ENCODE measurements at places on chromosomes 12 and 14.

DNA sequence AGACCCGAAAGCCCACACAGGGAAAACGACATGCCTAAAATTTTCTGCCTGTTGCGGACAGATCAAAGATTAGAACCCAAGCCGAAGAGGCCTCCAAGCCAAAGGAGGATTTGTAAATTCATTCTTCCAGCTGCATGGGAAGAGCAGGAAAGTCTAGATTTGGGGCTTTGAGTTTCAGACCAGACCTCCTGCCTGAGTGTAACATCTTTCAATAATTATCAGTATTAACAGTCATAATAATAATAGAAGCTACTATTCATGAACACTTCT lies 1.7 kb upstream of the HSPB8 start:
- no peak for DNase-seq

GRCh38 chr12:4030929-4031702 lies 157.9 kb upstream of the PARP11 start:
- DNase-seq = peak; percentile 89

GRCh38 chr12:46267825-46268582 lies 839 bp downstream of the SLC38A1 start:
- DNase-seq = no peak

DNA sequence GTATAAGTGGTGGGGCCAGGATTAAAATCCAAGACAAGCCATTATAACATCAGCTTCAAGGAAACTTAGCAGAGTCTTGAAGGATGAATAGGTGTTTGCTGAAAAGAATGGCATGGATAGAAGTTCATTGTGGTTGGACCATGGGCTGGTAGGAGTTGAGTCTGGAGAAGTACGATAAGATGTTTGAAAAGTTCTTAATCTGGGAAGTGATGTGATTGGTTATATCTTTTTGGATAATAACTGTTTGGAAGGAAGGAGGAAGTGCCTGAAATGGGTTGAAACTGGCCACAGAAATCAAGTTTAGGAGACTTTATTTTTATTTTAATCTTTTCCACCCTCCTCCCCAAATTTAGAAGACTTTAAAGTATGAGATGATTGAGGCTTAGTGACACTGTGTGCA lies 4.9 kb downstream of the DENR start:
- no peak for DNase-seq

DNA sequence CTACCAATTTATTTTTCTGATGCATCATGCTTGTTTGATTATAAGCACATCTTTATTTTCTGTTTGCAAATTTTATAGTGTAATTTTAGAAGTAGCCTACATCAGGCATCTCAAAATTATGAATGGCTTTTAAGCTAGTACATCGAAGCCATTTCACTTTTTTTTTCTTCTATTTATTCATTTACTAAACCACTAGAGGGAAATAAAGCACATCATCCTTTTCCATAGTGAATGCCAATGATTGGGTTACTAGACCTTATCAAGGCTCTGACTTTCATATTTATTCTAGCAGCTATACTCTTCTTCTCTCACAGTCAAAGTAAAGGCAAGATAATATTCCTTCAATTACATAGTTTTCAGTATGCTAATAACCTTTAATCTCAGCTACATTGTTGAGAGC lies 736.4 kb upstream of the LRFN5 start:
- DNase-seq = no peak

- DNase-seq = no peak
Observed at GRCh38 chr14:72554401-72554800, 339.5 kb downstream of the DPF3 start.

GRCh38 chr12:66497008-66497897 lies 181.6 kb downstream of the GRIP1 start:
- no peak for DNase-seq

- DNase-seq = no peak
Observed at GRCh38 chr14:104821971-104822608, 21.2 kb downstream of the ZBTB42 start.

DNA sequence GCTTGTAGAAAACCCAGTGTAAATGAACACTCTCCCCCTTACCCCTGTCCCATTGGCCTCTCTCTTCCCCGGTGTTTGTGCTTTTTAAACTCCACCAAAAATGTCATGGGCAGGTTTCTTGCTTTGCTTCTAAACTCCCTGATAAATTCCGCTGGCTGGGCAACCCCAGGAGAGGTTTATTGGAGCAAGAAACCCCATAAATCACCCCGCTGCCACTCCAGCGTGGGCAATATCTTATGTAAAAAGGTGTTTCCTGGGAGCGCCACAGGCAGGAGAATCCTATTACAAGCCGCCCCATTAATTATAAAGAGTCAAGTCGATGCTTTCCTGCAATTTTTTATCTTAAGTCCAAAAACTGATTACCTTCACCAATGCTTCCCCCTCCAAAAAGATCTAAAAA lies 22.8 kb downstream of the LHX5 start:
- DNase-seq = no peak

DNA sequence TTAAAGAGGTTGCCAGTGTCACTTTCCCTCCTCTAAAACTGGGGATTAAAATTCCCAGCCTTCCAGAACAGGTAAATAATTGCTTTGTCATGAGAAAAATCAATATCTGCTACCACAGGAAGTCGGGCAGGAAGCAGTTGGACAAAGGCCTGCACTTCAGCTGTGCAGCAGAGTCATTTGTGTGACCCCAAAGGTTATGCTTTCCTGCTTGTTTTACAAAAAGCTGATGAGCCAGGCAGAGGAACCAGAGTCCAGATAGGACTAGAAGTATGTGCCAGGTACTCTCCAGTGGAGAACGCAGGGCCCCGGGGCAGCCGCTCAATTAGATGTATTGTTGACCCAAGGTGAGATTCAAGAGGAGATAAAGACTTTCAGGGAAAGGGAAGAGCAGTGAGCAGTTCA lies 117.1 kb upstream of the FRMD6 start:
- no peak for DNase-seq

DNA sequence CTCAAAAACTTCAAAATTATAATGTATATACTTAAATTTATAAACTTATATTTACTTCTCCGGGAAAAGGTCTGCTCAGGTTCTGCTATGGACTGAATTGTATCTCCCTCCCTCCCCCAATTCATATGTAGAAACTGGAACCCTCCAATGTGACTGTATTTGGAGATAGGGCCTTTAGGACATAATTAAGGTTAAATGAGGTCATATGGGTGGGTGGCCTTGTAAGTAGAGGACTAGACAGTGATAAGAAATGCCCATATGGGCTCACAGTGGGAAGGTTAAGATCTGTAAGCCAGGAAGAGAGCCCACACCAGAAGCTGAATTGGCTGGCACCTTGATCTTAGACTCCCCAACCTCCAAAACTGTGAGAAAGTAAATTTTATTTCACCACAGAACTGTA lies 84.5 kb downstream of the TAOK3 start:
- peak; percentile 23 for DNase-seq

DNA sequence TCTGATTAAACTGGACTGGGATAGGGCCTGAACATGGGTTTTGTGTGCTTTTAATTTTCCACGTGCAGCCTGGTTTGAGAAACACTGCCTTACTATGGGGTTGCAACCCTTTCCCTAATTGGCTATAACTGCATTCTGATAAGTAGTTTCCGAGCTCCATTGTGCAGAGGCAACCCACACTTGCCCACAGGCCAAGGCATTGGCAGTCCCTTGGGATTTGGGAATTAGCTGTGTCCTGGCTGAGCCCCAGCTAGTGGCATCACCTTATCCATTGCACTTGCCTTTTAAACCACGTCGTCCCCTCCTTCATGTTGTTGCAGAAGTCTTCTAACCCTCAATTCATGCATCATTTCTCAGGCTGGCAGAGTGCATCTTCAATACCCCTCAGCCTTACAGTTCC lies 10.2 kb downstream of the VCPKMT start:
- no peak for DNase-seq

- no peak for DNase-seq
Observed at GRCh38 chr12:111607239-111607638, 8.1 kb upstream of the ATXN2 start.

GRCh38 chr14:103569408-103569807 lies 6.6 kb downstream of the COA8 start:
- DNase-seq = no peak

DNA sequence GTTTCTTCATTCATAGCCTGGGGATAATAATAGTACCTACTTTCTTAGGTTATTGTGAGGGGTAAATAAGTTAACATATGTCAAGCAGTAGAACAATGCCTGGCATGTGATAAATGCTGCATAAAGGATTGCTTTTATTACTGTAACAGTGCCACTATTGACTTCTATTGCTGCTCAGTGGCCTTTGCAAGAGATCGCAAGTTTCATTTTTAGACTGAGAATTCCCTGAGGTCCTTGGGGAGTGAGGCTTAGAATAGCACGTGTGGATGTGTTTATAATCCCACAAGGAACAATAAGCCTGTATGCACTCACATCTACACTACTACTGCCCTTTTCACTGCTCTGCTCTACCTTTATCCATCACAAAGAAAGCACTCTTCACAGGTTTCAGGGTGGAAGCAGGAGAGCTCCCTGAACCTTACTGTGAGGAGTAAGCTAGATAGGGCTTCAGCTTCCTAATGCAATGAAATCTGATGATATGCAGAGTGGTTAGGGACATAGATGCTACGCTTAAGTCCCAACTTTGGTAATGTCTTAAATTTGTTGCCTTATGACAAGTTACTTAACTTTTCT lies 302.6 kb downstream of the SNAPC1 start:
- no peak for DNase-seq

- no peak for DNase-seq
Observed at GRCh38 chr12:77998236-77998786, 167.6 kb downstream of the NAV3 start.

GRCh38 chr14:24838945-24839616 lies 205.1 kb upstream of the GZMB start:
- no peak for DNase-seq

Data from suppressor macrophage (primary cell).